ENCODE measurements at places on chromosomes 3 and 15.

DNA sequence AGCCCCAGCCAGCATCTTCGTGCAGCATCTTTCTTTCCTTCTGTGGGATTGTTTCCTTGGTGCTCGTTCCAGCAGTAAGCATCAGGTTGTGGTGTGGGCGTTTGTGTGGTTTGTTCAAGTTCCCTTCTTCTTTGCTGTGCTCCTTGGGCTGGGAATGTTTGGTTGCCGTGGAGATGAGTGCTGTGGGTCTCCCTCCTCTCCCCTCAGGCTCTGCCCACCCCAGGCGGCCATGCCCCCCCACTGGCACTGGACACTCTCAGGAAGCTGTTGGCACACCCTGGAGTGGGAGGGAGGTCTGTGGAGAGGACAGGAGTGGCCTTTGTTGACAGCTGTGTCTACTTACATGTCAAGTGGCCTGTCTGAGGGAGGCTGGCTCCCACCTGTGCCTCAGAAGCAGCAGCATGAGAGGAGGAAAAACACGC lies 46.5 kb upstream of the SACM1L start:
- no peak for DNase-seq

DNA sequence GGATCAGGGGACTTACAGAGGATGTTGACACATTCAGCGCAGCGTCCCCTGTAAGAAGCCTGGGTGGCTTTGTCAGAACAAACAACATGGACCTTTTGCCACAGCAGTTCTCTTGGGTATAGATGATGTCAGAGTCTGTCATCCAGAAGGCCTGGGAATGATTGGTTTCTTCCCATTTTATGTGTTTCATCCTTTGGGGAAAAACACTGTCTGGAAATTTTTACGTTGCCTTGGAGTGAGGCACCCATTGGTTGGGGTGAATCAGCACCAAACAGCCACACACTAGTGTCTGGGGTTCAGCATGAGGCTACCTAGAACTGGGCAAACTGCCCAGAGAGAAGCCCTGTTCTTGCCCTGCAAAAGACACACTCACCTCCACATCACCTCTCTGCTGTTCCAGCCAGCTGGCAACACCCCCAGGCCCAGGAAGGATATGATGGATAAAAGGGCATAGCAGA lies 123.0 kb downstream of the FAM43A start:
- DNase-seq = no peak

GRCh38 chr15:40045572-40046217 lies 6.7 kb upstream of the SRP14 start:
- no peak for DNase-seq

DNA sequence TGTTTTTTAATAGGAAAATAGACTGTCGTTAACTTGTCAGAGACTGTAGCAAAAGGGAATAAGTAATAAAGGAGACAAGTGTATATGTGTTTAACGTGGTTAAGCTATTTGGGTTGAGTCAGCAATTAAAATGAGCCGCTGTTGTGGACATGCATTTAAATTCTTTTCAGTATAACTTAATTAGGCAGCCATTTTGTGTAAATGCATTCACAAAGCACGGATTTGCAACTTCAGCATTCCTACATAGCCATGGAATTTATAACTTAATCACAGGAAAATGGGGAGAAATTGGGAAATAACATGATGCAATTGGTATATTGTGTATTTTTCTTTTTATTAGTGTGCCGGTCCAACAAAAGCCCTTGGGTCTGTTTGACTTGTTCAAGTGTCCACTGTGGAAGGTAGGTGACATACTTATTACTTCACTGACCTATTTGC lies 27.9 kb downstream of the USP3 start:
- DNase-seq = no peak

- no peak for DNase-seq
Observed at GRCh38 chr3:195255571-195256501, 15.1 kb downstream of the XXYLT1 start.

GRCh38 chr3:111863942-111864694 lies 5.1 kb downstream of the PHLDB2 start:
- DNase-seq = no peak

GRCh38 chr15:67183443-67184169 lies 70.9 kb downstream of the AAGAB start:
- DNase-seq = no peak

GRCh38 chr15:90838139-90838538 lies 30.2 kb upstream of the FURIN start:
- DNase-seq = no peak

GRCh38 chr3:61438253-61439121 lies 122.9 kb upstream of the PTPRG start:
- DNase-seq = no peak

DNA sequence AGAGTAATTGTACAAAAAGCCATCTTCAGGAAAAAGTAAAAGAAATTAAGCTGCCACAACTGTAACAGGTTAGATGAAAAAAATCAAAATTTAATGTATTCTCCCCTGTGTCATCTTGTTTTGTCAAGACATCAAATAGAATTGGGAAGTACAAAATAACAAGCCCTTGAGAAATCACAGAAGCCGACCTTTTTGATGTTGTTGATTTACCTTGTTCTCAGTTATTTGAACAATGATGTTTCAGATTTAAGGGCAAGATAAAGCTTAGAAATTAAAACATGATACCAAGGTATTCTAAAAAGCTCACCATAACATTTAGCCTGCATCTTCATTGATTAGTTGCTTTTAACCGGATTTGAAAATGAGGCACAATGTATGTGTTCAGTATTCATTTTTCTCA lies 523.0 kb downstream of the FOXP1 start:
- no peak for DNase-seq

DNA sequence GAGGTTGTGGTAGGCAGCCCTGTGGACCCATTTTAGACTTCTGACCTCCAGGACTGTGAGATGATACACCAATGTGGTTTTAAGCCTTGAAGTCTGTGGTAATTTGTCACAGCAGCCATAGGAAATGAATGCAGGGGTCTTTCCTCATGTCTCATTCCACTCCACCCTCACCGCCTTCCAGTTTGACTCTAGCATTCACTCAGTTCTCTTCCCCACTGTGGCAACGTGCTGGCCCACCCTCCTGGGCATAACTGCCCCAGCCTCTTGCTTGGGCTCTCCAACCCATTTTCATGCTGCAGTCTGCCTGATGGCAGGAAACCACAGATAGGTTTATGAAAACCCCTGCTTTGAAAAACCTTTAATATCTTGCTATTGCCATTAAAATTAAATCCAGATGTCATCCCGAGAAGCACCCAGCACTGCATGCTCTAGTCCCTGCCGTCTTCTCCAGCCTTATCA lies 7.3 kb upstream of the TRNT1 start:
- no peak for DNase-seq

DNA sequence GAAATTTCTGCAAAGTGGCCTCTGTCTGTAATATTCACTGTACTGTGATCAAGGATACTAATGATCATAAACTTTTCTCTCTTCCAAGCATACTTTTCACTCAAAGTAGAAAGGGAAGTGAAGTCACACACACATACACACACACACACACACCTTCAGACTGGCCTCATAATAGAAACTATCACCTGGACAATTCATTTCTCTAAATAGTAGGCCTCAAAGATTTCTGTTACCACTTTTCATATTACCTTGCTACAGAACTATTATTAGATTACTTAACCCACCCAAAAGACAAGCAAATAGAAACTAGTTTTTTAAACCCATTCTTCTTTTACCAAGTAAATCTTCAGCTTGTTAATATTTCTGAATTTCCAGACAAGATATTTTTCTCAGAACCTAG lies 12.2 kb downstream of the CPB1 start:
- DNase-seq = no peak

DNA sequence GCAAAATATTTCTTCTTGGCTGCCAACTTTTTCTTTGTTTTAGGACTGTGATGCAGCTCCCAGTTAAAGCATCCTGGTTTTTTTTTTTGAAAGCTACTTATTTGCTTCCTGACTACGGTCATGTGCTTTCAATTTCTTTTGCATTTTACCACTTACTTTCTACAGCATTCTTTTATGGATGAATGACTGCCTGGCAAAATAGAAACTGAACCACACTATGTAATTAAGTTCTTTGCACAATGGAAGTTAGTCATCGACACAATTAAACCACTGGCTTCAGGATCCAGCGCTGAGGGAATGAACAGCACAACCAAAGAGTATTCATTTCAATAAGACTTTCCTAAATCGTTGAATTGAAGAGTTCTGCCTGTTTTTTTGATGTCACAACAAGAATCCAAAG lies 82.2 kb upstream of the EPHA3 start:
- DNase-seq = no peak

DNA sequence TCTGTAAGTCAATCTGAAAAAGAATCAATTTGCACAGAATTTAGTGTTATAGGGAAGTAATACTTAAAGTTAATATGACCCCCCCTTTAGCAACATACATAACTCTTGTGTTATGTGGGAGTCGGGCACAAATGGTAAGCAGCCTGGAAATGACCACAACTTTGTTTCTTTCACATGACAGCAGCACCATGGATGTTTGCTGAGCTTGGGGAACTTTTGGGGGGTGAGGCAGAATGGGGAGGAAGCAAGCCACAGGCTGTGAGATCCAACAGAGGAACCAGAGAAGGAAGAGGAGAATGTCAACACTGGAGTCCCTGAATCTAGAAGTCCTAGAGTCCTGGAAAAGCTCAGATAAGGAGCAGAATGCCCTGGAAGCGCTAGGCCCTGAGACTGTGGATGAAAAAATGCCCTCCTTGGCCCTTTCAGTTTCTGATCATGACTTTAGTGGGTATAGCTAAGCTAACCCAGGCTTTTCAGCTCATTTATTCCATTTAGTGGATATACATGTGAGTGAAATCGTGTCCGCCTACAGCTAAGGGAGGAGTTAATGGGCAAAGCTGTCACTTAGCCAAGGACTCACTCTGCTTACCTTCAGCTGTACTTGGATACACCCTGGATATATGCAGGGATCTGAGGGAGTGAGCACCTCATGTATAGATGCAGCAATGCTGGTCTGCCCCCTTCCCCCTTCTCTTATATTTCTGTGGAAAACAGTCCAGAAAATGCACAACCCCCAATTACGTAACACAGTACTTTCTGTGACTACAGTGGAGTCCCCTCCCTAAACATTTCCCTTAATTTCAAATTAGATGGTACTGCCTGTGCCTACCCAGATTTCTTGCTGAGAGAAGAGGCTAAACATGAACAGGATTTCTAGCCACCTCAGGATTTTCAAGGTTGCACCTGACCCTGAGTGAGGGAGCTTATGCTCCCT lies 39.1 kb downstream of the CFAP91 start:
- no peak for DNase-seq

- no peak for DNase-seq
Observed at GRCh38 chr3:122168044-122168443, 15.4 kb upstream of the CASR start.

DNA sequence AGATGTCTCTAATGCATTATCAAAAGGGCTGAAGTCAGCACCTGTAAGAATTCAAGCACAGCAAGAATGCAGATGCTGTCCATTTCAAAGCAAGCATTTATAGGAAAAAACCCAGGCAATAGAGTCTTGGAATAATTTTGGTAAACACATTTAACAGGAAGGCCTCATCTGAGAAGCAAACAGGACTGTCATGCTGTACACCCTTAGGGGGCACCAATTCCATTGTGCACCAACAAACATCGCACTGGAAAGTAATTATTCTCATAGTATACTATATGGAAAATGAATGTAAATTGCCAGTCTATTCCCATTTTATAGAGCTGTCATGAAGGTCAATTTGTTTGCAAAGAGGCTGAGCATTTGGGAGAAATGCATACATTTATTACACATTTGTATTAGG lies 247.3 kb upstream of the SUCLG2 start:
- no peak for DNase-seq

Data from body of pancreas (tissue), 4 donors.